Panc1 (cell line): ENCODE measurements at places on chromosomes 1 and 21.

DNA sequence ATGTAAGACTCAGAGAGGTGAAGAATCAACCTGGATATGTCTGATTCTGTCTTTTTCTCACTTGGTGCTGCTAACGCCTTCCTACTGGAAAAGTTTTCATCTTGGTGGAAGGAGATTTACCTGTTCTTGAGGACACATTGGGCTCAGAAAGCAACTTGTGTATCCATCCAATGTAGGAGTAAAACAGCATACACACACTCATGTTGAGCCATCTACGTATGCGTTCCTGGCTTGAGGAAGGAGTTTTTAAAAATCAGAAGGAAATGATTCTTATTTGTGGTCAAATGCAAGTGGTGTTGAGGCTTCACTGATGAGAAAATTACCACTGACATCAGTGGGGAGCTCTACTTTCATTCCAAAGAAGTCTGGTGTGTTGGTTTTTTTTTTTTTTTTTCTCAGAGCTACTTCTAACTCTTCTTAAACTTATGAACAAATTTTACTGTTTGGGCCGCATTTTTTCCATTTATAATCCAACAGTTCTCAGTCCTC is 25.6 kb downstream of the XCL2 start:
- no peak overlapping the region for H3K4me3 ChIP-seq
- no peak overlapping the region for H3K27ac ChIP-seq
- no peaks in the 10 kb centered on the region for H3K4me1 ChIP-seq
- DNase-seq = no peak

GRCh38 chr1:88462488-88463261 is 221.4 kb upstream of the PKN2 start:
- H3K27ac ChIP-seq = no peak overlapping the region
- peaks cover 5% of the 10 kb centered on the region for H3K4me1 ChIP-seq
- peaks cover 35% of the 10 kb centered on the region for H3K27me3 ChIP-seq
- no peaks in the 10 kb centered on the region for H3K36me3 ChIP-seq
- no peak for DNase-seq

DNA sequence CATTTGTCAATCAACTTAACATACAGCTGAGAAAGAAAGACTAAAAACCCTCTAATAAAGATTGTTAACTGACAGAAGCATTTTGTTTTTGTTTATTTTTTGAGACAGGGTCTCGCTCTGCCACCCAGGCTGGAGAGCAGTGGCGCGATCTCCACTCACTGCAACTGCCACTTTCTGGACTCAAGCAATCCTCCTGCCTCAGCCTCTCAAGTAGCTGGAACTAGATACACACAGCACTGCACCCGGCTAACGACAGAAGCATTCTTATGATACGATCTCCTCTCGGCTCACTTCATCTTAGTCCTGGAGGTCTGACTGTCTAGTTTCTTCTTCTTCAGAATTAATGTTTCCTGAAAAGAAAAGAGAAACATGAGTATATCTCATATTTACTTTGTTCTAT is 23.5 kb downstream of the RSPH1 start:
- no peaks in the 10 kb centered on the region for H3K27me3 ChIP-seq
- no peak overlapping the region for H3K4me3 ChIP-seq
- no peaks in the 10 kb centered on the region for H3K4me1 ChIP-seq
- H3K27ac ChIP-seq = no peak overlapping the region

DNA sequence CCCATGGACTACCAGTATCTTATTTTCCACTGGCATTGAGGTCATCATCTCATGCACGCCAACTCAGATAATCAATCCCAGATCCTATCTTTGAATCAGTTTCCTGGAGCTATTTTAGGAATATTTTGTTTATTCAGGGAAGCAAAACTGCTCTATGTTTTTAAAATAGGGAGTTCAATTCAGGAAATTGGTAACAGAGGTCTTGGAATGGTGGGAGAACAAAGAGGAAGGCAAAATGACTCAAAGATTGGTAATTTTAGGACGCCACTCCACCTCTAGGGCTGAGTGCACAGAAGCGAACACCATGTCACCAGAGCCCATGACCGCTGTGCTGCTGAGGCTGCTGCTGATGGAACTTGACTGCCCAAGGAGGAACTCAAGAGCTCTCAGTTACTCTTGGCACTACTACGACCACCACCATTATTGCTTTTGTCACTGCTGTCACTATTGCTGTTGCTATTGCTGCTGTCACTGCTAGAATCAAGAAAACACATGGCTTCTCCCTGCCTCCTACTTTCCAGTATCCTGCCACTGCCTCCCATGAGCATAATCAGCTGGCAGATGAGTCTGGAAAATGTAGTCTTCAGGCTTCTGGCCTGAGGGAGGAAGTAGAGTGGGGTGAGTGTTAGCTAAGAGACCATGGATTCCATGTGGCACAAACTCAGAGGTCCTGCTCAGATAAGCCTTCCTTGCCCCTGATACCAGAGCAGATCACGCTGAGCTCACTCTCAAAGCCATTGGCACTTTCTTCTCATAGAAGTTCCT is 71.6 kb upstream of the CNIH3 start:
- no peaks in the 10 kb centered on the region for H3K4me1 ChIP-seq
- DNase-seq = no peak
- H3K27me3 ChIP-seq = no peaks in the 10 kb centered on the region
- H3K36me3 ChIP-seq = no peaks in the 10 kb centered on the region; the same call in 1 of the 2 replicates
- no peak overlapping the region for H3K27ac ChIP-seq

- no peaks in the 10 kb centered on the region for H3K4me1 ChIP-seq
- no peak for DNase-seq
- H3K36me3 ChIP-seq = no peaks in the 10 kb centered on the region
- H3K27me3 ChIP-seq = no peaks in the 10 kb centered on the region
Observed at GRCh38 chr1:205056956-205057568, 14.1 kb downstream of the CNTN2 start.
